ENCODE measurements at places on chromosomes 6 and 20.

- no peak for DNase-seq
Observed at GRCh38 chr6:93047033-93047432, 372.3 kb downstream of the EPHA7 start.

DNA sequence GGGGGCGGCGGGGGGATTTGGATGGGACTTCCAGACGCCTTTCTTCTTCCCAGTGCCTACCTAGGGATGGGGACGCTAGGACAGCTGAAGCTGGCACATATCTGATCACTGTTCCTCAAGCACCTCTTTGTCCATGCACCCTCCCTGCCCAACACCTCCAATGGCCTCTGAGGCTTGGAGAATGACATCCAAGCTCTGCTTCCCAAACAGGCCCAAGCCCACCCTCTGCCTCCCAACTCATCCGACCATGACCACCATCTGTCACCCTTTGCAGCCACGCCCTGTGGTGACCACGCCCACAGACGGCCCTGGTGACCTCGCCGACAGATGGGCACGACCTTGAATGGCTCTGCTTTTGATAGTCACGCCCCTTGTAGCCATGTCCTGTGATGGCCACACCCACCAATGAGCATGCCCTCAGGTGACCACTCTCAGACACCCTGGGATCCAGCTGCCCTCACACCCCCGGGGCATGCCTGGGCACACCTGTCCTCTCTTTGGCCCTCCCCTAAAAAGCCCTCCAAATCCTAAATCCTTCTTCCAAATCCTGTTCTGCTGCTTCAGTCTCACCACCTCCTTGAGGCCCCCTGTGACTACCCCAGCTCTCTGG, 51.0 kb downstream of the SSR1 start:
- DNase-seq, result no peak

- DNase-seq, result no peak
Observed at GRCh38 chr20:62917720-62918119, 8.6 kb downstream of the DIDO1 start.

GRCh38 chr20:62367633-62368391, 700 bp upstream of the LAMA5 start:
- DNase-seq, result peak; percentile 61

DNA sequence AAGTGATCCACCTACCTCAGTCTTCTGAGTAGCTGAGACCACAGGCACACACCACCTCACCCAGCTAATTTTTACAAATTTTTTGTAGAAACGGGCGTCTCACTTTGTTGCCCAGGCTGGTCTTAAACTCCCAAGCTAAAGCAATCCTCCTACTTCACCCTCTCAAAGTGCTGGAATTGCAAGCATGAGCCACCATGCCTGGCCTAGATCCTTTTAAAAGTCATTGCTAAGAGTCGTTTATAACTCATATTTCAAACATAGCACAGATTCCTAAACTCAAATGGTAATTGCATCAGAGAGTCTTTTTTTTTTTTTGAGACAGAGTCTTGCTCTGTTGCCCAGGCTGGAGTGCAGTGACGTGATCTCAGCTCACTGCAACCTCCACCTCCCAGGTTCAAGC, 7.7 kb upstream of the SAMHD1 start:
- no peak for DNase-seq

GRCh38 chr6:132298344-132298949, 102.8 kb downstream of the MOXD1 start:
- peak; percentile 49 for DNase-seq

DNA sequence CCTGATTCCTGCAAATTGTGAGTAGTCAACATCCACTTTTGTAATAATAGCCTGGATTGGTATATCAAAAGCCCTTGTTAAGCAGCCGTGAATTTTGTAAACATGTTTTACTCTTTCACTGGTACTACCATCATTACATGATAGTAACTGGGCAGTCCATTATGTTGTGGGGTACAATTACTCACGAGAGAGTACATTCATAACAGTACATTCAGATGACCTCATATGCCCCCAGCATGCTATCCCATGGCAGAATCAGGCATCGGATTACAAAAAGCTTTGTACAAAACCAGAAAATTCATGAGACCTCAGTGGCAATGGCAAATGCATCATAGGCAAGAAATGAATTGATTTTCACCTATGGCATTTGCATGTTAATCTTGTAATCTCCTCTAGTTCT, 166.2 kb downstream of the EPM2A start:
- DNase-seq, result no peak

- no peak for DNase-seq
Observed at GRCh38 chr6:170063851-170064602, 226.9 kb downstream of the DLL1 start.

GRCh38 chr6:125904871-125905270, 51.7 kb upstream of the HINT3 start:
- DNase-seq, result peak; percentile 17

DNA sequence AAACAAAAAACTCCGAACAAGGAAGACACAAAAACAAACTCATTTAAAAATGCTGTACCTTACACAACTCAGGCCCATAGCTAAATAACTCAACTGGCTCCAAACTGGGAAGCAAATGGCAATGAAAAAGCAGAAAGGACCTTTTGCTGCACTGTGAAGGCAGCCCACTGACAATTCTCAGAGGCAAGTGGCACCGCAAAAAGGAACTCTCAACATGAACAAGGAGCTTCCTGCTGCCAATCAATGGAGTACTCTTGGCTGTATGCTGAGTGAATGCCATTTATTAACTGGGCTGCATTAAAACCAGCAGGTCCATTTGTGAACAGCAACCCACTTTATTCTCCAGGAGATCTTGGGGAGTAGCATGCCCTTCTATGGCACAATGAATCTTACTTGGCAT, 209.9 kb downstream of the PTPRK start:
- DNase-seq, result no peak

- DNase-seq, result no peak
Observed at GRCh38 chr6:55892749-55893357, 17.5 kb upstream of the BMP5 start.

DNA sequence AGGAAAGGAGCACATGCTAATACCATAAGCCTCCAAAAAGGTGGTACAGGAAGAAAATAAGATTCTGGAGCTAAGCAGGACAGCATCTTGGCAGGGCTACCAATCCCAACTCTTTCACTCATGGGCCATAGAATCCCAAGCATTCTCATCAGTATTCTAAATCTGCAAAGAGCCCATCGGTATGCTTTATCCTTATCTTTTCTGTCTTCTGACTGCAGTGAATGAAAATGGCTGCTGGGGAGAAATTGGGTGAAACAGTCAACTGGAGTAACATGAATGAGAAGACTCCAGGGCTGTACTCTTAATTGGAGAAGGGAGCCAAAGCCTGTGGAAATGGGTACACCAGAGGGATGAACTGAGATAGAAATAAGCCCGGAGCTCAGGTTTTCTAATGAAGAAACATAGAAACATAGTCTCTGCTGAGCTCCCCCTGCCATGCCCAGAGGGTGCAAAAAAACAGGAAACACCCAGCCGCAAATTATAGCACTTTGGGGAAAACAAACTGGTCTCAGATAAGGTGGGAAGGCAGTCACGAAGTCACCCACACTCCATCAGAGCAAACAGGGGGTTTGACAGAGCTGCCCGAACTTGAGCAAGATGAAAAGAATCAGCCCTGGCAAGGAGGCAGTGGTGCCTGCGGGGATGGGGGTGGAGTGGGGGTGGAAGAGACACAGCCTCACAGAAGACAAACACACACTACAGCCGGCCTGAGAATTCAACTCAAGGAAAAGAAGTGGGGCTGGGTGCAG, 35.4 kb upstream of the E2F3 start:
- peak; percentile 85 for DNase-seq

DNA sequence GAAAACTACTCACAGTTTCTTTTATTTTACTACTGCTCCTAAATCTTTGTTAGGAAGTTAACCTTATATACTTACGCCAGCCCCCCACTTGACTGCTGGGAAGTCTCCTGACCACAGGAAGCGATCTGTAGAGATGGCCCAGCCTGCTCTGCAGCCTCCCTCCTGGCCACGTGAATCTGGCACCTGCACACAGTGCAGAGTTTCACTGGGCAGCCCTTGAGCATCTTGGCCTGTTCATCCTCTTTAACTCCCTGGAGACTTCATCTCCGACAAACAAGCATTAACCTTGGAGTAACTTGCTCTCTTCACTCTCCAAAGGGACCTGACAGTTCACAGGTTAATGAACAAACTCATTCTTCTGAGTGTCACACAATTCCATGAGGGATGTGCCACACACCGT, 294.1 kb downstream of the BTBD9 start:
- no peak for DNase-seq

DNA sequence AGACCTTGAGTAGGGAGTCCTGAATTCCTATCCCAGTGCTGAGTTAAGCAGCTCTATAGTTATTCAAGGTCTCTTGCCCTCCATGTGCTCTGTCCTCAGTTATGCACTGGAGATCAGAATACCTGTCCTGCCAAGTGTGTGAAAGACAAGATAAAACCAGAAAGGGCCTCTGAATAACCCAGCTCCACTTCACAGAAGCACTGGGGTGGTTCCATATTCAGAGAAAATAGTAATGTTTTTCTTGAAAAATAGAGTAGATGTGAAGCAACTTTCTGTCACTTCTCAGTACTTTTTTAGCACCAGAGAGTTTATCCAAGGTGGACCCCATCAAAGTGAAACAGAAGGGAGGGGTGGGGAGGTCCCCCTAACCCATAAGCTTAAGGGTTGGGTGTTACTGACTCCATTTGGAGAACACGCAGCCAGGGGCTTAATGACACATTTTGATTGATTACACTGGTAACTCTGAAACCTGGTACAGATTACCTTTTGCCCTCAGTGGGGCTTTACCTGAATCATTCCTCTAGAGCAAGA, 509.8 kb upstream of the JARID2 start:
- no peak for DNase-seq
